Spinal cord (tissue), 10 donors: ENCODE measurements at places on chromosomes 16 and 17.

DNA sequence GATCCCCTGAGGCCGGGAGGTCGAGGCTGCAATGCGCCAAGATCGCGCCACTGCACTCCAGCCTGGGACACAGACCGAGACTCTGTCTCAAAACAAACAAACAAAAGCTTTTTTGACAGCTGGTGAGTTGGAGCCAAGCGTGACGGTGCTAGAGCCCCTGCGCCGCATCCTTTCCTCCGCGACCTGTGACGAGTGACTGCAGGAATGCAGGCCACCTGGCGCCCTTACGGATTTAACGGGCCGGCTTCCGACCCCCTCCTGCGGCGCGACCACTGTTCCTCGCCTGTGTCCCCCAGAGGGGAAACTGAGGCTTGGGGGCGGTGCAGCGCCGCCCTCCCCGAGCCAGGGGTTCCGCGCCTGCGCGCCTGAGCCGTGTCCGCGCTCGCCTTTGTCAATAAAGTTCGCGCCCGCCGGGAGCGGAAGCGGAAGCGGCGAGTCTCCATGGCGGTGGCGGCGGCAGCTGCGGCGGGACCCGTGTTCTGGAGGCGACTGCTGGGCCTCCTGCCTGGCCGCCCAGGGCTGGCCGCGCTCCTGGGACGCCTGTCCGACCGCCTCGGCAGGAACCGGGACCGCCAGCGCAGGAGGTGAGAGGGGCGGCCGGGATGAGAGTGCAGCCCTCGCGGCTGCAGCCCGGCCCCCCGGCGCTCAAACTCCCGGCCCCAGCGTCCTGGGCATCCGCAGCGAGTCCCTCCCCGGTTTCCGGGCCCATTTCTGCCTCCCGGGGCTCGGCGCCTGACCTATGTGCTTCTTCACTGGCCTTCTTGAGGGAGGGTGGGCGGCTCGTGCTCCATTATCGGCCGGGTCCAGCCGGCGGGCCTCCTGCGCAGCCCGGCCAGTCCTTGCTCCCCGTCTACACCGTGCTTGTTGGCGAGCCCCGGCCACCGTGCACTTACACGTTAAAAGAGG lies at the start of gene PGS1:
TSS of gene PGS1 (plus strand) at position 425 of the 906 bp plus-strand sequence. CDS start at position 442, 17 bp downstream.
- DNase-seq: no peak

GRCh38 chr16:12141073-12141951 lies 164.8 kb downstream of the SNX29 start:
- no peak for DNase-seq

DNA sequence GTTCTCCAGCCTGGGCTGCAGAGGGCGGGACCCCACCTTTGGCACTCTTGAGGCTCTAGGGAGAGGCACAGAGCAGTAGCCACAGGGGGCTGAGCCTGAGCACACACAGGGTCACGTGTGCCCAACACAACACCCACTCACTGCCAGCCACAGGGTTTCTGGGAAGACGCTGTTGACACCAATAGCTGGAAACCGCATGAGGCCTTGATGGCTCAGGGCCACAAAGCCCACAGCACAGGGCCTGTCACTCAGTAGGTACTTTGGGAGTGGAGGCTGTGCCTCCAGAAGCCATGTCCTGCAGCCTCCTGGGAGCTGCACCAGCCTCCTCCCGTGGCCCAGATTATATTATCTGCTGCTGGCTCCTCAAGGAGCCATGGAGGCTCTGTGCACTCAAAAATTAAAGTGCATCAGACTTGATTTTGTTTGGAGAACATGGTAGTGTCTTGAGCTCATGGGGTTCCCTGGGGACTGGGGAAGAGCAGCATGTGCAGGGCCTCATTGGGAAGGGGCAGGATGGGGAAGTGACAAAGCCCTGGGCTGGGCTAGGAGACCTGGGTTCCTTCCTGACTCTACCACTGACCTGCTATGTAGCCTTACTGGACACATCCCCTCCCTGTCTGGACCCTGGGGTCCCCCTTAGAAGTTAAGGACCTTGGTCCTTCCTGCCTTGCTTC lies 12.5 kb upstream of the SREBF1 start:
- DNase-seq: no peak

- peak; percentile 62 for DNase-seq
Measured at GRCh38 chr16:23434380-23434779, 18.6 kb downstream of the COG7 start.

DNA sequence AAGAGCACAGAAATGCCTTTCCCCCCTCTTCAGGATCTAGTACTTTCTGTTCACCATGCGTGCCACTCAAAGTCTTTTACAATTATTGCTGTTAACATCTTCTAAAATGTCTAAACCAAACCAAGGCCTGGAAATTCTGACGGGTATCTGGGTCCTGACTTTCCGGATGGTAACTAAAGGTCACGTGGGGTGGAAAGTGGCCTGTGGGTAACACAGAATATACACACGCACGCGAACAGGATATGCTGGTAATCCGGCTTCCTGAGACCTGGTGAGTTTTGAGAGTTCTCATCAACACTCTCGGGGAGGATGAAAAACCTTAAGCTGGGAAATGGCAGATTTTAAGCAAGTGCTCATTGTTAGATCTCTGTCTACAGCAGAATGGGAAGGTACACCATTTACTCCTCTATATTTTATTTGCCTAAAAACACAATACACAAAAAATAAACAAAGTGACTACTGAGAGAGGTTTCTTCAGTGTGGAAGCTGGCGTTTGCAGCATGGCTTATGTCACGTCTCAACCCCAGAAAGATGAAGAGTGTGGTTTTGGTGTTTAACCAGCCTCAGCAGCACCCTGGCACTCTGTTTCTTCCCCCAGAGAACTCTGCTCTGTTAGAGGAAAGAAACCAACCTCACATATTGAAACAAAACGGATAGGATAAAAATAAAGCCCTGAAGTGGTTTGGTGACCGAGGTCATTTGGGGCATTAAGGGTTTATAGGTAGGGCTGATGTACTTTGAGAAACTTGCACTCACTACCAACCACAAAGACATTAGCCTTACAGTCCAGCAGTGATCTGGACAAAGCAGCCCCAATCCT lies 37.3 kb downstream of the SMG6 start:
- no peak for DNase-seq

DNA sequence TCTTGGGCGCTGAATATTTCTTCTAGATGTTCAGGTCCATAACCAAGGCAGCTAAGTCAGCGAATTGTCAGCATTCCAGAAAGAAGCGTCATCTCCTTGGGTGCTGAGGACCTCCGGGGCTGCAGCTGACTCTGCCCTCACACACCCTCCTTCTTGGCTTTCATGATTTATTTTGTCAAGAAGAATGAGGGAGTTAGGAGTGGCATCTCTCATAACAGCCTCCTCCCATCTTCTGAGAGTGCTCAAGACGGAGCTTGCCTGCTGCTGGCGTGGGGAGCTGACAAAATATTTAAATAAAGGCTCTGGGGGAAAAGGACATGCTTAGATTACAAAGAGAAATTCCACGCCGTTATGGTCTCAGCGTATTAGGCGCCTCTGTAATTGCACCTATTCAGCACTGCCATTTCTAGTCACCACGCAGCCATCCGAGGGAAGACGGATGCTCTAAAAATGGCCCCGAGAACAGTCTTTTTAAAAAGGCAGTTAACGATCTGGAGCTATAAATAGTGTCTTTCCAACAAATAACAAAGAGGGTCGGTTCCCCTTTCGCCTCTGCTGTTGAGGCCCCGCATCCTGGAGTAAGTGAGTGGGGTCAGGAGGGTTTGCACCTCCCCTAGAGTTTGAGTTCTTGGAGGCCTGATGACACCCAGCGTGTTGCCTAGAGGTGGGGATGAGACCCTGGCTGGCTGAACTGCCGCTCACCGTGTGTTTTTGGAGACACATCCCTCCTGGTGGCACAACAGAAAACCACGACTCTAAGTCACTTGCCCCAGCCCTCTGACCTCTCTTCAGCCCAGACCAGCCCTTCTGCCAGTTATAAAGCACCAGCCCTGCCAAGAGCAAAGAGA lies 187.0 kb downstream of the CCDC182 start:
- no peak for DNase-seq

GRCh38 chr16:53766304-53767016 lies 62.5 kb downstream of the FTO start:
- DNase-seq: no peak

DNA sequence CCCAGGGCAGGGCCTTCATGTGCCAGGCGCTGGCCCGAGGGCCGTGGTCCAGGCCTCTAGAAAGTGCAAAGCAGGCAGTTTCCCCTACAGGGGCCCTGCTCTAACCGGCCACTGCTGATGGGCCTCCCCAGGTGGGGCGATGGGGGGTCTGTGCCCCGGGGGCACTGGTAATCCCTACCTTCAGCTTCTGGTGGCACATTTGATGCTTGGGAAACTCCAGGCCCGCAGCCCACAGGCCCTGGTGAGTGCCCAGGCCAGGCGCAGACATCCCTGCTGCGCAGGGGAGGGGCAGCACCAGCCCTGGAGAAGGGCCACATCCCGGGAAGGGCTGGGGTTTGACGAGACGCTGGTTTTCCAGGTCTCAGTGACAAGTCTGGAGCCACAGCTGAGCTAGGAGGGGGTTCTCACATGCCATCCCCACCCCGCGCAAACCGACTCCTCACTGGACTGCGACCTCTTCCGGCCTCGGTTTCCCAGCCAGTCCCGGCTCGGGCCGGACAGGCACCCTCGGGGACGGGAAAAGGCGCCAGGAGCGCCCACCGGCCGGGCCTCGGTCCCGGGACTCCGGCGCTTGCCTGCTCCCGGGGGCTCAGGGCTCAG lies 1.6 kb downstream of the DOC2B start:
- no peak for DNase-seq

DNA sequence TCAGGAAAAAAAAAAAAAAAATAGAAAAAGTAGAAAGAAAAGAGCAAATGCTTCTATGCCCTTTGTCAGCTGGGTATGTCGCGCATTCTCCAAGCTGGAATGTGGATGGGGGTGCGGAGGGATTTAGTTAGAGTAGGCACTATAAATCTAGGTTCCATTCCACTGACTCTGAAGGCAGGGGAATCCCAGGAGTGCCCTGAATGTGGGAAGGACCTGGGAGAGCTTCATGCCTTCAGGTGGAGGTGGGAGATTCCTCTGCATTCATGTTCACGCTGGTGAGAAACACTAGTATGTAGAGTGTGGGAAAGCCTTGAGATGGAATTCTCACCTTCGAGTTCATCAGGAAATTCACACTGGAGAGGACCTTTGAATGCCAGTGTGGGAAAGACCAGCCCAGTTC lies 12.4 kb downstream of the ZNF232 start:
- DNase-seq: no peak

GRCh38 chr16:25566183-25566582 lies 125.6 kb upstream of the HS3ST4 start:
- no peak for DNase-seq

DNA sequence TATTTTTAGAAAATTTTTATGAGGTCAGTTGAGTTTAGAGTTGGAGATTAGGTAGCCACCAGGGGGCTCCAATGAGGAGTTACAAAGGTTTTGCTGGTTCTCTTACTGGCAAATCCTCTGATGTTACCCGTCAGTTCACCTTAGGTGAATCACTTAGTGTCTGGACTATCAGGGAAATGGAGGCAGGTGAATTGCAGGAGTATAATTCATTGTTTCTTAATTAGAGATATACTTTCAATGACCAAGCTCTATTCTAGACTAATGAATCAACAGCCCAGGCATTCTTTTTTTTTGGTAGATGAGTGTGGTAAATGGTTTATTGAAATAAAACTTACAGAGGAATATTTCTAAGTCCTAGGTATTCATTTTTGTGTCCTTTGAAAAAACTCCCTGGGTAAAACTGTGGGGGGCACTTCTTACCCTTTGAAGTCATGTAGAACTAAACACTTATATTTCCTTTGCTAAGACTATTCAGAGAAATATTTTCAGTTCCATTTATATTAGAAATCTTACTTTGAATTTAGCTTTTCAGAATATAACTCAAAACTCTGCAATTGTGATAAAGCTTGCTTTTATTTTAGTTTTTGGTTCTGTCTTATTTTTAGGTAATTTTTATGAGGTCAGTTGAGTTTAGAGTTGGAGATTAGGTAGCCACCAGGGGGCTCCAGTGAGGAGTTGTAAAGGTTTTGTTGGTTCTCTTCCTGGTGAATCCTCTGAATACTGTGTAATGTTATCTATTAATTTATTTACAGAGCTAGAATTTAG lies 17.7 kb downstream of the PSMD11 start:
- no peak for DNase-seq

DNA sequence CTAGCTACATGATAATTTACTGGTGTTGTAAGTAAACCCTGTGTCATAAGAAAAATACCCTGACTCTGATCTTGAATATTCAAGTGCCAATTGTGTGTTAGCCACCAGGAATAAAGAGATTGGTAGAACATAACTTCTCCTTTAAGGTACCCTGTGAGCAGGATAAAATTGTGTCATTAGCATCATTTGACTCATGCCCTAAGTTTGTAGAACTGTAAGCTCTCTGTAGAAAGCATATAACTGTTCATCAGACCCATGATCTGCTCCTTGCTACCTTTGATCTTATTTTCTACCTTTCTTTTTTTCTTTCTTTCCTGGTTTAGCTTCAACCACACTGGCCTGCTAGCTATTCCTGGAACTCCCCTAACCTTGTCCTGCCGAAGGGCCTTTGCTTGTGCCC lies 35.8 kb downstream of the PTRH2 start:
- no peak for DNase-seq

- DNase-seq: no peak
Measured at GRCh38 chr17:528253-528652, 175.6 kb upstream of the RPH3AL start.

GRCh38 chr17:48055531-48056245 lies 7.5 kb downstream of the NFE2L1 start:
- no peak for DNase-seq

- DNase-seq: no peak
Measured at GRCh38 chr17:50889528-50890118, 23.5 kb upstream of the TOB1 start.

DNA sequence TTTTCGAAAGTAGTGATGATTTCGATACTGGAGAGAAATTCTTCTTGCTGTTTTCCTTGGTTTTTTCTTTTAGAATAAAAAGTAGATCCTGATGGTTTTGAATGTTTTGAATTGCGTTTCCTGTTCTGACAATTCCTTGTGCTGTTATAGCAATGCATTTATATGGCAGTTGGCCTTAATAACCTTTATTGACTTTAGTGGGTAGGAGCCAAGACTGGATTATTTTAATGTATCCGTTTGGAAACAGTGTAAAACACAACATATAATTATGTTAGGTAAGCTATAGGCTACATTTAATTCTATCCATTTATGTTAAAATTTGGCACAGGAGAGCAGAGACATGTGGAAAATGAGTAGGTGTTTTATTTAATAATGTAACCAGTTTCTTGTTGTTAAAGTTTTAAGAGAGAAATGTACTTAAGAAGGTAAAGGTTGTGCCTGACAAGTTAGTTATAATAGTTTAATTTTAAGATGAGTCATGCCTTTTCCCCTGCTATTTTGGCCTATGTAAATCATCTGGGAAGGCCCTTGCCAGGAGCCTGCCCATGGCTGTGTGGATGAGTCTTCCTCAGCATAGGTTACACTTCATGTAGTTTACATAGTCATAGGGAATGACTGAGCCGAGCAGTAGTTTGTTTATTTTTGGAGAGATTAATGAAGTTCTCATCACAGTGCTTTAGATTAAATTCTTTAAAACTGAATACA lies 189.9 kb downstream of the FTO start:
- DNase-seq: no peak

DNA sequence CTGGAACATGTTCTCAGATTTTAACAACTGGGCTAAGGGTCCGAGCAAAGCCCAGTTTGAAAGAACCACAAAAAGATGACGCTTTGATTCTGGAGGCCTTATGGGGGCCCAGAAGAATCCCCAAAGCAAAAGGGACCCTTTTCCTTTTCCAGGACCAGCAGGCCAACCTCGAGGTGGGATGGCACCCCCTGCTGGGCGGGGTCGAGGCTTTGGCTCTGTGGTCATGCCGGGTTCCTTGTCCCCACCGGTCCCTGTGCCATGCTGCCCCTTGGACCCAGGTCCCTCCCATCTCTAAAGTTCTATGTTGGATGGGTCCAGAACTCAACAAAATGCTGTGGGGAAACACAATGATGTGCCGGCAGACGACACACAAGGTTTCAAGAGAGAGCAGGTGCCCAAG lies 30.9 kb downstream of the TMEM204 start:
- no peak for DNase-seq
